IMR-90 (cell line): ENCODE measurements at places on chromosomes 12 and 14. TPM values are rescaled to one million over a fixed set of nuclear protein-coding genes. Genes with fewer than 3 reads are reported as not detected.

Gene FOXA1
- under 0.01 and 0.18 TPM in 2 replicates for total RNA-seq

Gene MGST1
- total RNA-seq: 87.2 and 105 TPM in 2 replicates

DNA sequence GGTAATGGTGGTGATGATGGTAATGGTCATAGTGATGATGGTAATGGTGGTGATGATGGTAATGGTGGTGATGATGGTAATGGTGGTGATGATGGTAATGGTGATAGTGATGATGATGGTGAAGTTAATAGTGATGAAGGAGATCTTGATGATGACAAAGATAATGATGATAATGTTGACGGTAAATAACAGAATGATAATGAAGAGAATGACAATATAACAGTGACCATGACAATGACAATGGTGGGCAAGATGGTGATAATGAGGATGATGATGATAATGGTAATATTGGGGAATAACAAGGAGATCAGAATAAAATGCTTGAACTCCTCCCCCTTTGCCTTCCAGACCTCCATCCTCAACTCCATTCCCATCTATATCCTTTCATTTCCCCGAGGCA is 233.3 kb upstream of the SFSWAP start:
- no peak for DNase-seq

DNA sequence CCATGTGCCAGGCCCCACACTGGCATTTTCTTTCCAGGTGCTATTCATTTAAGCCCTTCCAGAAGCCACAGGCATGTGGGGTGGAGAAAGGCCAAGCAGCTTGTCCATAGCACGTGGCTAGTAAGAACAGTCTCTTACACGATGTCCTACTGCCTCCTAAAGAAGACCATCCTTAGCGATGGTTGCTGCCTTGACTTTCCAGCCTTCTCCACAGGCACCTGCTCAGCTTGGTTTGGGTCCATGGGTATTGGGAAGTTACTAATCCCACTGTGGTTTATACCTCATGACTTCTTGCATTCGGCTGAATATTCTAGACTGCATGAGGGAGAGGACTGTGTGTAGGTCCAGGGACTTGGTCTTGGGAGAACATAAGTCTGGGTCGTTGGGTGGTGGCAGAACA is 49.2 kb downstream of the NINJ2 start:
- DNase-seq: no peak

Gene IFNG-AS1
- not detected in 2 replicates for total RNA-seq

Gene HNF1A
- under 0.01 TPM in 1 of 2 replicates, not detected in the other for total RNA-seq
